SJSA1 (cell line): ENCODE measurements at places on chromosomes 12 and 14.

GRCh38 chr12:87047691-87048090 is 791.5 kb upstream of the MGAT4C start:
- no peak overlapping the region for H3K4me3 ChIP-seq
- H3K4me1 ChIP-seq: no peaks in the 10 kb centered on the region
- no peak for DNase-seq
- H3K27ac ChIP-seq: no peak overlapping the region
- H3K36me3 ChIP-seq: no peaks in the 10 kb centered on the region
- no peaks in the 10 kb centered on the region for H3K27me3 ChIP-seq

- no peaks in the 10 kb centered on the region for H3K36me3 ChIP-seq
- no peak overlapping the region for H3K27ac ChIP-seq
- H3K4me3 ChIP-seq: no peak overlapping the region
- DNase-seq: no peak
Measured at GRCh38 chr12:14207905-14208551, 157.5 kb upstream of the ATF7IP start.

GRCh38 chr14:30982533-30982932 is 42.9 kb upstream of the AP4S1 start:
- no peaks in the 10 kb centered on the region for H3K36me3 ChIP-seq
- DNase-seq: no peak
- H3K27me3 ChIP-seq: no peaks in the 10 kb centered on the region
- H3K27ac ChIP-seq: no peak overlapping the region
- H3K4me3 ChIP-seq: no peak overlapping the region
- H3K4me1 ChIP-seq: no peaks in the 10 kb centered on the region

DNA sequence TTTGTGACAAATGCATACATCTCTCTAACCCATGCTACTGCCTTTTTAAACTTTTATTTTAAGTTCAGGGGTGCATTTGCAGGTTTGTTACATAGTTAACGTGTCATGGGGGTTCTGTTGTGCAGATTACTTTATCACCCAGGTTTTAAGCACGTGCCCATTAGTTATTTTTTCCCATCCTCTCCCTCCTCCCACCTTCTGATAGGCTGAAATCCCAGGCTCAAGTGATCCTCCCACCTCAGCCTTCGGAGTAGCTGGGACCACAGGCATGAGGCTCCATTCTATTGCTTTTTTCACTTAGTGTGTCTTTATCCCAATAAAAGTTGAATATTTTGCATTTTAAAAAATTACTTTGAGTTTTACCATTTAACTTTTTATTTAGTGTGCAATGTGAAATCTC is 68.9 kb downstream of the BAZ1A start:
- no peak overlapping the region for H3K27ac ChIP-seq
- H3K4me1 ChIP-seq: no peaks in the 10 kb centered on the region
- H3K27me3 ChIP-seq: no peaks in the 10 kb centered on the region
- H3K4me3 ChIP-seq: no peak overlapping the region

- no peak for DNase-seq
- no peaks in the 10 kb centered on the region for H3K27me3 ChIP-seq
- peak overlapping the region; percentile 77; the same call in 1 of the 2 replicates for H3K27ac ChIP-seq
- H3K36me3 ChIP-seq: no peaks in the 10 kb centered on the region
- peaks cover 46% of the 10 kb centered on the region for H3K4me1 ChIP-seq
Measured at GRCh38 chr12:14840616-14841015, 2.7 kb downstream of the ART4 start.

DNA sequence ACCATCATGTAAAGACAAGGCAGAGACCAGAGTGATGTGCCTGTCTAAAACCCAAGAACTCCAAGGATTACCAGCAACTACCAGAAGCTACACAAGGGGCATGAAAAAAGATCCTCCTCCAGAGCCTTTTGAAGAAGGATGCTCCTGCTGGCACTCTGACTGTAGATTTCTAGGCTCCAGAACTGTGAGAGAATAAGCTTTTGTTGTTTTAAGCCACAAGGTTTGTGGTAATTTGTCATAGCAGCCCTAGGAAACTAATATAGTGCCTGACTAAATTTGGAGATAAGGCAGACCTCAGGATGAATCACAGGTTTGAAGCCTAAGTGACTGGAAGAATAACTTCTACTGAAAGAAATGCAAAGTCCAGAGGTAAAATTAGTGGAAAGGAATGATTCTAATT is 132.9 kb downstream of the CEP83 start:
- no peaks in the 10 kb centered on the region; the same call in 1 of the 2 replicates for H3K4me1 ChIP-seq
- no peak overlapping the region for H3K4me3 ChIP-seq
- DNase-seq: peak; percentile 8
- H3K27me3 ChIP-seq: no peaks in the 10 kb centered on the region
- no peak overlapping the region for H3K27ac ChIP-seq

DNA sequence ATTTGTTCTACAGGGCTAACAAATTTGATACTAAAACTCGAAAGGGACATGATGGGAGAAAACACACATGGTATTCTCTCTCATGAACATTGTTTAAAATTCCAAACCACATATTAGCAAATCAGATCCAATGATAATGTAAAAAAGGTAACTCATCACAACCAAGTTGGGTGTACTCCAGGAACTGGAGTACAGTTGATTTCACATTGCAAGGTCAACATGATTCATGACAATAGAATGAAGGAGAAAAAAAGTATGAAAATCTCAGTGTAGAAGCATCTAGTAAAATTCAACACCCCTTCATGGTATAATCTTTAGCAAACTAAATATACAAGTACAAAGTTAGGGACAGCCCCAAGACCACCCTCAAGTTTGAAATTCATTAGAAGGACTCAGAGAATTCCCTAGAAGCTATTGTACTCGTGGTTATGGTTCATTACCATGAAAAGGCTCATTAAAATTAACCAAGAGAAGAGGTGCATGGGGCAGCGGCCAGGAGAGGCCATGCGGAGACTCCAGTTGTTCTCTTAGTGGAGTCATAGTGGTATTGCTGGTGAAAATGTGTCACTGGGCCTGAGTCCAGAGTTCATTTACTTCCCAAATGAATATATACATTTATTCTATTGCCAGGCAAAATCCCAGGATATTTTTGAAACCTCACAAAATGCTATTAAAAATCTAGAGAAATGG is 3.1 kb upstream of the CDCA4 start:
- H3K27ac ChIP-seq: peak overlapping the region; percentile 96
- H3K4me3 ChIP-seq: peak overlapping the region; percentile 9
- H3K36me3 ChIP-seq: peaks cover 20% of the 10 kb centered on the region

- no peak for DNase-seq
- H3K27me3 ChIP-seq: no peaks in the 10 kb centered on the region
- no peaks in the 10 kb centered on the region for H3K4me1 ChIP-seq
- H3K36me3 ChIP-seq: no peaks in the 10 kb centered on the region
- H3K4me3 ChIP-seq: no peak overlapping the region
Measured at GRCh38 chr14:78425782-78426181, 255.6 kb downstream of the NRXN3 start.

GRCh38 chr14:100782516-100783320 is 43.2 kb upstream of the MEG3 start:
- no peaks in the 10 kb centered on the region for H3K4me1 ChIP-seq
- no peaks in the 10 kb centered on the region for H3K27me3 ChIP-seq
- no peaks in the 10 kb centered on the region for H3K36me3 ChIP-seq
- no peak overlapping the region for H3K27ac ChIP-seq
- DNase-seq: no peak

DNA sequence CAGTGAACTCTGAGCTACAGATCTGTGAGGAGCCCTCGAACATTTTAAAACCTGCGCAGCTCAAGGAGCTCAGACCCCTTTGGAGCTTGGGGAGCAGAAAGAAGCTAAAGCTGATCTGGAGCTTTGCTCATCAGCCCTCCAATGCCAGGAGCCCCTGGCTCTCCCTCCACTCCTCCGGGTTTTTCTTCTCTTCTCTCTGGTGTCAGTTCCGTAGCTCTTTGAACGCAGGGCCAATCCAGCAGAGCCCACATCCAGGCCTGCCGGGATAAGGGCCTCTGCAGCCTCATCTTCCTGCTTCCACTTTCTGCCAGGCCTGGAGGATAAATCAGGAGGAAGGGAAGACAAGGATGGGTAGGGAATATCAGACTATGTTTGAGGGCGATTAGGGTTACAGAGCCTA is 6.0 kb downstream of the HOXC4 start:
- H3K4me1 ChIP-seq: no peaks in the 10 kb centered on the region
- no peak overlapping the region for H3K4me3 ChIP-seq
- no peak for DNase-seq

DNA sequence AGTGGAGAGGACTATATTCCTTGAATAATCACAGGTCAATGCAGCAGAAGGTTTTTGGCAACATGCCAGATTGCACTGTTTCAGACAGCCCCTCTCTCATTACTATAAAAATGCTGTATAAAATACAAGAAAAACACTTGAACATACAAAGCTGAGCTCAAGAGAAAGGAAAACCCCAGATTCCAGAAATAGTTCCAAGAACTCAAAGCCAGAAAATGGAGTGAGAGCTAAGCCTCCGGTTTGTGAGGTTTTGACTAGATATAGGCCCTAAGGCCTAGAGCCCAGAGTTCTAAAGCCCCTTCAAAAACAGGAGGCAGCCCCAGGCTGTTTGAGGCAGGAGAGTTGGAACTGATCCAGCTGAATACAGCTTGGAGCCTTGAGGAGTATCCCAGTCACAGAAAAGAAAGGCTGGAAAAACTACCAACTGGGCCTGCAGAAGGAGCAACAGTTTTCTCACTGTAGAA is 29.4 kb upstream of the ACTN1 start:
- H3K27me3 ChIP-seq: no peaks in the 10 kb centered on the region
- H3K4me1 ChIP-seq: peaks cover 34% of the 10 kb centered on the region
- H3K36me3 ChIP-seq: no peaks in the 10 kb centered on the region
- H3K4me3 ChIP-seq: no peak overlapping the region
- DNase-seq: no peak

GRCh38 chr14:65850429-65851135 is 438.1 kb downstream of the FUT8 start:
- H3K27ac ChIP-seq: no peak overlapping the region
- no peak overlapping the region for H3K4me3 ChIP-seq
- no peaks in the 10 kb centered on the region for H3K36me3 ChIP-seq
- no peaks in the 10 kb centered on the region for H3K4me1 ChIP-seq
- H3K27me3 ChIP-seq: no peaks in the 10 kb centered on the region

DNA sequence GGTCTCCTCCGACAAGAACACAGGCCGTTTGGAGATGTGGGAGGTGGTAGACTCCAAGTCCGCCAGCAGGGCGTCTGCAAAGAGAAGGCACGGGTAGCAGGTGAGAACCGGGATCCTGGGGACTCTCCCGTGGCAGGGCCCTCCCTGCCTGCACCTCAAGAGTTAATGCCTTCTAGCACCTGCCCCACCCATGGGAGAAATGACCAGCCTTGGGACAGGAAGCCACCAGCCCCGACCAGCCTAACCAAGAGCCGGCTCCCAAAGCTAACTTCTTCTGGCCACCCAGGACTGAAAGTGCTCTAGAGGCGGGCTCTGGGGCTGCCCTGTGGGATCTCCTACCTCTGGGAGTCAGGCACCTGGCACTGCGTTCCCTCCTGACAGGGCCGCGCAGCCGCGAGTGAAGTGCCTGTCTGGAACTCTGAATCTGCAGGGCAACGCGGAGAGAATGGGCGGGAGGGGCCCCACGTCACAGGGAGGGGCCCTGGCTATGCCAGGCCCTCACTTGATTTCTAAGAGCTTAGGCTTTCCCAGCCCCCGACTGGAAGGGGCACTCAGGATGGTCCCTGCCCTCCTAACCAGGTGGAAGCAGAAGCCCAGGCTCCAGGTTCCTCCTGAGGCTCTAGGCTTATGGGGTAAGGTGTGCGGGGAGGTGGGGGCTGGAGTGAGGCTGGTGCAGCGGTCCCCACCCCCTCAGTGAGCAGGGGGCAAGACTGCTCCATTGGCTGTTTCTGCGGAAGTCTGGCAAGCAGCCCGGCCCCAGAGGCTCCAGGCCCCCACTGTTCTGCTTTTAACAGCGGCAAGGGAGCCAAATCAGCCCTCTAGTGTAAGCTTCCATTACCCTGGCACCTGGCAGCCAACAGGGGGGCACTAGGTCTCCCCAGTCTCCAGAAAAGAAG is 23.6 kb upstream of the RPLP0 start:
- H3K4me3 ChIP-seq: no peak overlapping the region
- H3K4me1 ChIP-seq: peaks cover 18% of the 10 kb centered on the region
- H3K36me3 ChIP-seq: peaks cover 92% of the 10 kb centered on the region
- H3K27ac ChIP-seq: no peak overlapping the region
- H3K27me3 ChIP-seq: no peaks in the 10 kb centered on the region

- H3K27me3 ChIP-seq: peaks cover 61% of the 10 kb centered on the region
- peak overlapping the region; percentile 24 for H3K4me3 ChIP-seq
- no peaks in the 10 kb centered on the region for H3K36me3 ChIP-seq
- H3K27ac ChIP-seq: no peak overlapping the region
- peaks cover 10% of the 10 kb centered on the region for H3K4me1 ChIP-seq
Measured at GRCh38 chr12:117098361-117099217, 627 bp downstream of the TESC start.

DNA sequence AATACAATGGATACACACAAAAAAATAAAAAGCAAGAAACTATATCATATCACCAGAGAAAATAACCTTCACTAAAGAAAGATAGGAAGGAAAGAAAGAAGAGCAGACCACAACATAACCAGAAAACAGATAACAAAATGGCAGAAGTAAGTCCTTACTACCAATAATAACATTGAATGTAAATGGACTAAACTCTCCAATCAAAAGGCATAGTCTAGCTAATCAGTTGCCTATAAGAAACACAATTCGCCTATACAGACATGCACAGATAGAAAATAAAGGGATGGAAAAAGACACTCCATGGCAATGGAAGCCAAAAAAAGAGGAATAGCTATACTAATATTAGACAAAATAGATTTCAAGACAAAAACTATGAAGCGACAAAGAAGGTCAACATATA is 8.9 kb upstream of the TAS2R30 start:
- H3K27ac ChIP-seq: no peak overlapping the region
- H3K27me3 ChIP-seq: no peaks in the 10 kb centered on the region
- DNase-seq: no peak
- H3K4me3 ChIP-seq: no peak overlapping the region

GRCh38 chr12:32457251-32458025 is 58.1 kb downstream of the FGD4 start:
- no peaks in the 10 kb centered on the region for H3K27me3 ChIP-seq
- H3K4me3 ChIP-seq: no peak overlapping the region
- H3K27ac ChIP-seq: no peak overlapping the region
- DNase-seq: no peak

GRCh38 chr14:86035882-86036281 is 505.9 kb downstream of the FLRT2 start:
- DNase-seq: no peak
- no peaks in the 10 kb centered on the region for H3K4me1 ChIP-seq
- H3K27me3 ChIP-seq: no peaks in the 10 kb centered on the region

- DNase-seq: no peak
- peaks cover 23% of the 10 kb centered on the region for H3K4me1 ChIP-seq
- H3K27ac ChIP-seq: no peak overlapping the region
- no peaks in the 10 kb centered on the region for H3K36me3 ChIP-seq
Measured at GRCh38 chr14:100487304-100487703, 99.9 kb downstream of the BEGAIN start.

GRCh38 chr14:100534528-100535286 is 52.5 kb downstream of the BEGAIN start:
- H3K27ac ChIP-seq: no peak overlapping the region
- no peak overlapping the region for H3K4me3 ChIP-seq
- H3K4me1 ChIP-seq: no peaks in the 10 kb centered on the region

- peaks cover 13% of the 10 kb centered on the region for H3K4me1 ChIP-seq
- no peak for DNase-seq
- no peak overlapping the region for H3K27ac ChIP-seq
- H3K27me3 ChIP-seq: 0 out of 2 replicates have a peak, but pooled peaks cover 3% of the 10 kb centered on the region
- H3K36me3 ChIP-seq: no peaks in the 10 kb centered on the region
Measured at GRCh38 chr14:61438036-61438435, 116.7 kb downstream of the PRKCH start.

GRCh38 chr12:124254126-124254525 is 40.8 kb upstream of the RFLNA start:
- no peaks in the 10 kb centered on the region for H3K4me1 ChIP-seq
- H3K4me3 ChIP-seq: no peak overlapping the region
- peaks cover 4% of the 10 kb centered on the region; the same call in 1 of the 2 replicates for H3K27me3 ChIP-seq
- no peaks in the 10 kb centered on the region for H3K36me3 ChIP-seq
- no peak for DNase-seq
